ENCODE measurements at places on chromosomes 5 and 9.
A peak's percentile ranks its signal among the peaks of the same experiment; 100 is the strongest.

- DNase-seq = no peak
These were observed 25.8 kb downstream of the THBS4 start for GRCh38 chr5:80060966-80061365.

DNA sequence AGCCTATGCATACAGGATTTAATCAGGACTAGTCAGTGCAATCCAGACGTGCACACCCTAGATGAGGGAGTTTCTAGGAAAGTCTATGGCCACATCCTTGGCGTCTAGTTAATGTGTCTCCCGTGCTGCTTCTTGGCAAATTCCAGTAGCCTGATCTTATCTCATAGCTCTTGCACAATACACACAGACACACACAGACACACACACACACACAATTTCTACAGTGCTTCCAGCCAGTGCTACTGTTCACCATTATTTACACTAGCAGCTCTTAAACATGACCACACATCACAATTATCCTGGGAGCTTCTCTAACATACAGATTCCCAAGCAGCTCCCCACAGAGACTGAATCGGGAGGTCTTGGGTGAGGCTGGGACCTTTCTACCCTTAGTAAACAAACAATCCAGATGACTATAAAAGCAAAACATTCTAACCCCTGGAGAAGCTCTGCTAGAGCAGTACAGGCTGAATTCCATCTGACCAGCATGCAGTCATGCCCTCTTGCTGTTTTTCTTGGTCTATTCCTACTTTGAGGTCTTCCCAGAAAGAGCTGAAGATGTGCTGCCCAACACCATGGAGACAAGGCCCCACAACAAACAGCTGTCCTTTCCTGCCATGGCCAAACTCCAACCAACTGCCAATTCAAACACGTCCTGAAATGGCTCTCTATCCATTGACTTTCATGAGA is 236.6 kb downstream of the DEPDC1B start:
- DNase-seq = no peak

DNA sequence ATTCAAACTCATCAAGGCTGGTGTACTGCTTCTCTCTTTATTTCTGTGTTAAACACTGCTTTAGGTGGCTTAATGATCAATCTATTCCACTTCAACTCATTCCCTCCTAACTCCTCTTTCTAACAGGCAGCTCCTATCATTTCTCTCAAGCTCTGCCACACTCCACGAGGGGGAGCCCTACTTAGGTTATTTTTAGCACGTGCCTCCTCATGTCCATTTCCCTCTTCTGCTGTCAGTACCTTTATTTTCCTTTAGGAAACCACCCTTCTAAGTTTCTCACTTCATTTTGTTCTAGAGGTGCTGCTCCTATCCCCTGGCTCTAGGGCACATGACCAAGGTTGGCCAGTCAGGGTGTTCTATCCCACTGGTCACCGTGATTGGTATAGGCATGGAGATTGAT is 6.7 kb upstream of the BRINP1 start:
- DNase-seq = no peak

DNA sequence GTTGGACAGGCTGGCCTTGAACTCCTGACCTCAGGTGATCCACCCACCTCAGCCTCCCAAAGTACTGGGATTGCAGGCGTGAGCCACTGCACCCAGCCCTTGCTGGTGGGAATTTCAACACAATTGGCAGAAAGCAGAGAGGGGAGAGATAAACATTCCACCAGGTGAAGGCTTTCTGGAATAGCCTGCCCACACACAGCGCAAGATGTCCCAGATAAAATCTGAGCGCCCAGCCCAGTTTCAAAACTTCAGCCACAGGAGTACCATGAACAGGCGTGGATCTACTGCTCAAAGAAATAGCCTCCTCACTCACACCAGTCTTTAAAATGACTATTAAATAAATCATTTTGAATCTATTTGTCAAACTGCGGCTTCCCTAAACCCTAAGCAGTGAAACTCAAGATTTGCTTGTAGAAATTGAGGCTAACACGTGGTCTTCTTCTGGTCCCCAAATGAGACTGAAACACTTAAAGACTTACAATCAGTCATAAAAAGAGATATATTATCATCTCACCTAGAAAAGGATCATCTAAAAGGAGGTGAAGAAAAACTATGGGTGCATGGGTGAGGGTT is 34.7 kb downstream of the CAPSL start:
- DNase-seq = no peak

GRCh38 chr9:137716694-137717287 is 98.0 kb downstream of the EHMT1 start:
- no peak for DNase-seq

DNA sequence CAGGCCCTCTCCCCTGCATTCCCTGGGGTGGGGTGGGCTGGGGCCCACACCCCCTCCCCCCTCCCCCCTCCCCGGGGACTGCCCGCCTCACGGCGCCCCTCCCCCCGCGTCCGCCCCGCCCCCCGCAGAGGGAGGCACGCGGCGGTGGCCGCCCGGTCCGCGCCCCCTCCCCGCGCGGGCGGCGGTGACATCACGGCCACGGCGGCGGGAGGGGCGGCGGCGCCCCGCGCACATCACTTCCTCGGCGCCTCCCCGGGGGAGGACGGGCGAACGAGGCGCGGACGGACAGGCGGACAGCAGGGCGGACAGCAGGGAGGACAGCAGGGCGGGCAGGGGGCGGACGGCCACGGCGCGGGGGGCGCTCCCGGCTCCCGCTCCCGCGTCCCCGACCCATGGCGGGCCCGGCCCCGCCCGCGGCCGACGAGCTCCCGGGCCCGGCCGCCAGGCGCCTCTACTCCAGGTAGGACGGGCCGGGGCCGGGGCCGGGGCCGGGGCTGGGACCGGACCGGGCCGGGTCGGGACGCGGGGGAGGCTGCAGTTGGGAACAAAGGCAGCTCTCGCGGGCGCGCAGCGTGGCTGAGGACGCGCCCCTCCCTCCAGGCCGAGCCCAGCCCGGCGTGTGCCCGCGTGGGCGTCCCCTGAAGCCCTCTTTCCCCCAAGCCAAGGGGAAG is at the start of gene GPSM1:
Gene GPSM1 (plus strand): TSS at position 236 of the 671 bp plus-strand sequence. CDS start 157 bp downstream, at position 393.
- DNase-seq = peak; percentile 20

DNA sequence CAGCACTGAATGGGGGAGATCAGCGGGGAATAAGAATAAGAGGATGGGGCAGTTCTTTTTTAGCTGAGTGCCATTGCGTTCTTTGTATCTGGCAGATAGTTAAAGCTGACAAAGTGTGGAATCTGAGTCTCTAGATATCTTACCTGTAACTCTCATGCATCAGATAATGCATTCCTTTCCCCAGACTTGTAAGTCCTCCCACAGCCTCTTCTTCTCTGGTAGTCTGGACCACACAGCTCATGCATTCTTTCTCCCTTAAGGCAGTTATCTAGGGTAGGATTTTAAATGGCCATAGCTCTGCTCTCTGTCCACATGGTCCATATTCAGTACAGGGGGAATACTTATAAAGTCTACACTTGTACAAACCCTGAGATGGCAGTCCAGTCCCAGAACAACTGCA is 54.0 kb upstream of the FGF10 start:
- no peak for DNase-seq

DNA sequence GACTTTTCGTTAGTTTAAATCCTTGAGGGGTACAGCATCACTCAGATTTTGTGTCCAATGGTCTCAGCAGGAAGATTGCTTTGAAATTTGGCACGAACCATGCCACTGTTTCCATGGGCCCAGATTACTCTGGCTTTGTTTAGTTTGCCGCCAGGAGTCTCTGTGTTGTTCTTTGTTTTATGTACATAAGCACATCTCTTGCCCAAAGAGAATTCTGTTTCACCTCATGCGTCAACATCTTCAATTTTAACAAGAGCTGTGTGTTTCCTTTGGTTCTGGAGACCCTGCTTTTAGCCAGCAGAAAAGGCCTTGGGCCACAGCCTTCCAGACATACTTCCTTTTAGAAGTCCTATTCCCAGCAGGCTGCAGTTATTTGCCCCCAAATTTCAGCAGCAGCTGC is 62.4 kb downstream of the TNPO1 start:
- no peak for DNase-seq

- no peak for DNase-seq
These were observed 13.4 kb downstream of the AK8 start for GRCh38 chr9:132864691-132865090.

Measured in activated T-helper 1 cell treated with Interleukin-2 at 50 U/mL for 16 hours (primary cell).